Ureter (tissue), 1 donor: ENCODE measurements at places on chromosomes 1 and 21. TPM values are rescaled to one million over a fixed set of nuclear protein-coding genes. Genes with fewer than 3 reads are reported as not detected.

- DNase-seq = no peak
These were observed 54.7 kb downstream of the SLC37A1 start for GRCh38 chr21:42568376-42568775.

GRCh38 chr1:78339490-78339889, 151.3 kb upstream of the PTGFR start:
- DNase-seq = no peak

- DNase-seq = peak; percentile 98
These were observed 22.2 kb upstream of the CFAP126 start for GRCh38 chr1:161389691-161390558.

The DHRS3 gene
- 237 TPM for total RNA-seq

The RAB42 gene
- total RNA-seq = 1.9 TPM
